Hindlimb muscle (tissue), 1 donor: ENCODE measurements at places on chromosomes 11 and 22. TPM values are rescaled to one million over a fixed set of nuclear protein-coding genes. Genes with fewer than 3 reads are reported as not detected.

Gene CAPN5
- polyA plus RNA-seq = 10.6 TPM

Gene NRXN2
- 32.6 TPM for polyA plus RNA-seq

GRCh38 chr22:48736593-48737460 is 1090.8 kb downstream of the BRD1 start:
- DNase-seq = no peak

DNA sequence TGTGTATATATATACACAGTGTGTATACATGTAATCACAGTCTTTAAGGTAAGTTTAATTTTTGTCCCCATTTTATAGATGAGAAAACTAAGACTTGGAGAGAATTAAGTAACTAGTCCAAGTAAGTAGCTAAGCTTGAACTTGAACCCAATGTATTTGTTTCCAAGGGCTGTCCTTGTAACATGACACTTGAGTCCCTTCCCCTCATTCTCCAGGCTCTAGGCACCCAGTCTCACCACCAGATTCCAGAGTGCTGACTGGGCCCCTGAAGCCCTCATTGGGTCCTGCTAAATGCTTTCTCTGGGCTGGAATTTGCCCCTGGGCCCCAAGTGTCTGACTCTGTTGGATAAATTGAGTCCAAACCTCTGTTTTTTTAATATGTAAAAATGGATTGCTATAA is 45.5 kb downstream of the ADM start:
- no peak for DNase-seq

DNA sequence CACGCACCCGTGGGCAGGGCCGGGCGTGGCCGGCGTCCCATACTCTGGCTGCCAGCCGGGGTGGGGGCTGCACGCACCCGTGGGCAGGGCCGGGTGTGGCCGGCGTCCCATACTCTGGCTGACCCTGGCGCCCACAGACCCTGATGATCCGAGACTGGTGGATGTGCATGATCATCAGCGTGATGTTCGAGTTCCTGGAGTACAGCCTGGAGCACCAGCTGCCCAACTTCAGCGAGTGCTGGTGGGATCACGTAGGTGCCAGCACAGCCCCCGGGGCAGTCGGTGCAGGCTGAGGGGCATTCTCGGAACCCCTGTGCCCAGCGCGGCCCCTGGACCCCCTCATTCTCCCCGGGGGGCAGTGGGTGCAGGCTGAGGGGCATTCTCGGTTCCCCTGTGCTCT is 19.0 kb downstream of the RNH1 start:
- no peak for DNase-seq

- no peak for DNase-seq
These were observed 1.5 kb downstream of the ZNRF3 start for GRCh38 chr22:28884747-28885350.

GRCh38 chr11:2565447-2566222 is 120.8 kb downstream of the KCNQ1 start:
- no peak for DNase-seq

Gene SCGB1A1
- polyA plus RNA-seq = not detected

GRCh38 chr22:29394931-29395581 is 6.7 kb upstream of the AP1B1 start:
- DNase-seq = peak; percentile 78

Gene SCGB1C1
- not detected for polyA plus RNA-seq
